ENCODE measurements at places on chromosomes 12 and 14.

- no peak for DNase-seq
Measured at GRCh38 chr14:59325906-59326305, 137.4 kb downstream of the DAAM1 start.

DNA sequence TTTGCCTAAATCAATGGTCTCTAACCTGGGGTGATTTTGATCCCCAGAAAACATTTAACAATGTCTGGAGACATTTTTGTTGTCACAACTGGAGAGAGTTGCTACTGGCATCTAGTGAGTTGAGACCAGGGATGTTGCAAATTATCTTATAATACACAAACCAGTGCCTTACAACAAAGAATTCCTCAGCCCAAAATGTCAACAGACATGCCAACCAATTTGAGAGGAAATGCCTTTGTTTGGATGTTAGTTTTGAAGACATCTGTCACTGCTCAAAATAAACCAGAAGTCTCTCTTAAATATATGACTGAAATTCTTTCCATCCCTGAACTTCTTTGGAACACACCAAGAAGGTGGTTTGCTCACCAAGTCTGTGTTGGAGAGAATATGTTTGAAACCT lies 336.9 kb upstream of the ATP2B1 start:
- DNase-seq: no peak

GRCh38 chr14:62614122-62614521 lies 431.1 kb downstream of the KCNH5 start:
- no peak for DNase-seq

- DNase-seq: no peak
Measured at GRCh38 chr14:105376521-105377440, 21.6 kb upstream of the TEX22 start.
